ENCODE measurements at places on chromosomes 1 and 21. TPM values are rescaled to one million over a fixed set of nuclear protein-coding genes. Genes with fewer than 3 reads are reported as not detected.

Gene RNU1-1
- 3,744 TPM for total RNA-seq

Gene STIL
- total RNA-seq: 51.3 TPM

Gene S100A7A
- total RNA-seq: not detected

Gene SLC6A17
- total RNA-seq: not detected

Gene BACH1
- total RNA-seq: 22.1 TPM

Gene CRABP2
- 1.4 TPM for total RNA-seq

Gene ZZZ3
- 32.3 TPM for total RNA-seq

Gene EPHX1
- total RNA-seq: 0.85 TPM

Gene AQP10
- not detected for total RNA-seq

Gene TSPAN2
- total RNA-seq: 1.2 TPM

DNA sequence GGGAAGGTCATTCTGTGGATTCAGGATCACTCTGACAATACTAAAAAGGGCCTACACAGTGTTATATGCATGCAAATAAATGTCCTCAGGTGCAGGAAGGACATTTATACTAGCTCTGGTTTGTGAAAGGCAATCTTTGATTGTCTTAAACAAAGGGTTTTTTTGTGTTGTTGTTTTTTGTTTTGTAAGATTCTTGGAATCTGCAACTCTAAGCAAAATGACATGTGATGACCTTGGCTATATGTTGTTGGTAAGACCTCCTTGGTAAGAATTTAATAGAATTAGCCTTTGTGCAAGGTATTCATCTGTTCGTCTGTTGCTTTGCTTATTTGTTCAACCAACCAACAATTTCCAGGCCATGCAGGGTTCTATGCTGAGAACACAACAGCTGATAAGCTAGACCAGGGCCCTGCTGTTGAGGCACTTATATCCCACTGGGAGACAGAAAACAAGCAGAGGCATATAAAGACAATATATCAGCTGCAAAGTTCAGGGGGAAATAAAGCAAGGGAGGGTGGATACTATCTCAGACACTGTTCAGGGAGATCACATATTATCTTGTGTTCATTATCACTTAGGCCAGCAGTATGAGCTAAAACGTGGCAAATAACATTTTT lies 60.3 kb downstream of the FH start:
- no peak for DNase-seq

DNA sequence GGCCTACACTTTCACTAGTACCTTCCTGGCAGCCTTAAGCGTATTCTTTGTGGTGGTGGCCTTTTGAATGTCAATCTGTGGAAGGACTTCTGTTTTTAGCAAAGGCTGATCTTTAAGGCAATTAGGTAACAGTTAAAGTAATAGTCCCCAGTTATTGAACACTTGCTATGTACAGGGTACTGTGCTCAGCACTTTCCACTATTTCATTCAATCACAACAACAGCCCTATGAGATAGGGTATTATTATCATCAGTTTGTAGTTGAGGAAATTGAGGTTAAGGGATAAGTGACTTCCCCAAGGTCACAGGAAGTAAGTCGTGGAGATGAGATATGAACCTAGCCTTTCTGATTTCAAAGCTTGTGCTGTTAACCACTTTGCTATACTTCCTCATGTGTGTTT lies 185.7 kb downstream of the ST6GALNAC3 start:
- no peak for DNase-seq

GRCh38 chr1:35568975-35569395 lies 4.1 kb upstream of the TFAP2E start:
- DNase-seq: peak; percentile 77

GRCh38 chr1:107899655-107900054 lies 65.3 kb downstream of the VAV3 start:
- DNase-seq: no peak

DNA sequence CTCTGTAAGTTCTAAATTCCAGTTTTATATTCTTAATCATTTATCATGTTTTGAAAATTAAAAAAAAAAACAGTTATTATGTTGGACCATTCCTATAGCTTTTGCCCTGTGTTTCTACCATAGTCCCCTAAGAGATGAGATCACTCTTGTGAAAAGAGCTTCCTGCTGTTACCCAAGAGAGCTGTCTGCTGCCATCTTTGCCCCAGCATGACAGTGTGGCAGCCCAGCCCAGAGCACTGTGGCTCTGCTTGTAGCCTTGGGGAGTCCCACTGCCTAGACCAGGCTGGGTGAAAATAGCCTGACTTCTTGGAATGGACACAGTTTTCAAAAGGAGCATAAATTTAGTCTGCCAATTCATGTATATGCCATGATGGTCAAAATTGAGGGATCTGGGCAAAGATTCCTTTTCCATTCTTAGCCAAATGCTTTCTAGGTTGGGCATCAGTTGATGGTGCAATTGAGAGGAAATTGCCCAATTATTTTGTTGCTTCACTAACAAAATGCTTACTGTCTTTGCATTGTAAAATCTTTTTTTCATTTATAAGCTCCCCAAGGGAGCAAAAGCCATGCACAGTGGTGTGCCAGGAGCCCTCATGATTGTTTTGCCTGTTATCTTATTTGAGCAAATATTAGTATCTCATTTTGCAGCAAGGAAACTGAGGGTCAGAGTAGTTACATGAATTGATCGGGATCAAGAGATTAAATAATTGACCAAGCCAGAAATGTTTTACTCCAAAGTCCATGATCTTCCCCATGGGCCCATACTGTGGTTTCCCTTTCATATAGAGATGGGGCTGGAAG lies 72.8 kb downstream of the ETS2 start:
- DNase-seq: no peak

DNA sequence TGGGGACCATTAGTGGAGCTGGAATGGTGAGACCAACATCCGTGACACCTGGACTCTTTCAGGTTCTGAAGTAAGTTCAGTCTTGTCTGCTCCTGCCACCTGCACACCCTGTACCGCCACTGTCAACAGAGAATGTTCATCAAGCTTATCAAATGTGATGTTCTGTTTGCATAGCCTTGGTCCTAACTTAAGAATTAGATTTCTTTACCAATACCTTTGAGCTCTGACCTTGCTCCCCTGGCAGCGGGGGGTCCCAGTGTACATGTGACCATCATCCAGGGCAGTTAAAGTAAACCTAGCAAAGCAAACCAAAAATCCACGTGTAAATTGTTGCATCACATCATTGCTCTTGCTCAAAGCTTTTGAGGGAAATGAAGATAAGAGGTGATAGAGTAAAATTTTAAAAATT lies 14.5 kb downstream of the SLC25A33 start:
- DNase-seq: no peak

GRCh38 chr1:222390181-222390580 lies 157.7 kb downstream of the HHIPL2 start:
- DNase-seq: no peak

DNA sequence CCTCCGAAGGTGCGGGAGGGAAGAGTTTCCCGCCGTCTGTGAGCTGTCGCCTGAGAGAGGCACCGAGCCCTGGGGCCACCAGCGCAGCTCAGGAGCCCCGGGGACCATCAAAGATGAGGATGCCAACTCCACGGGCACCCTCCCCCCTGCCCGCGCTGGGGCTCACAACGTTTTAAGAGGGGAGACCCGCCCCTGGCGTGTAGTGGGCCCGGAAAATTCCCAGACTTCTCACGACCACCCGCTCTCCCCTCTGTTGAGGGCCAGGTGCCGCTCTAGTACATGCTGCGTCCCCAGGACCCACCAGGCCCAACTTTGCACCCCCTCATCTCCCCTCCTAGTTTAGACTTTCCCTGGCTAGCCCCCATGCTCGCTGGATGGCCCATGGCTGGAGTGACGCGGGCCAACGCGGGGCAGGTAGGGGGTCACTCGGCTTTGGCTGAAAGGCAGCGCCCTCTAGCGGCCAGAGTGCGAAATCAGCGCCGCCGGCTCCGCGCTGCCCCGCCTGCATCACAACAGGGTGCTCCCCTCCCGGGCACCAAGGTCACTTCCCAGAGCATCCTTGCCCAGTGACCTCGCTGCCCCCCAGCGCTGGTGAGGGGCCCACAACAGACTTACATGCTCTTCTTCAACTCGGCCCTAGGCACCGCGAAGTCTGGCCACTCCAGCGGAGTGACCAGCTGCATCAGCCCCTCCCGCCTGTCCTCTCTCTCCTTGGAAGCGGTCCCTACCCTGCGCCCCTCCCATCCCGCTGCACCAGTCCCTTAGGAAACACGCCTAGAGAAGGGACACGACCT lies 1.8 kb downstream of the CD160 start:
- DNase-seq: peak; percentile 82

- no peak for DNase-seq
These were observed 84.5 kb downstream of the CC2D1B start for GRCh38 chr1:52281518-52281917.

- DNase-seq: no peak
These were observed 85.5 kb downstream of the VWA5B1 start for GRCh38 chr1:20376171-20376570.

- DNase-seq: no peak
These were observed 829 bp downstream of the ADAR start for GRCh38 chr1:154607106-154607608.

DNA sequence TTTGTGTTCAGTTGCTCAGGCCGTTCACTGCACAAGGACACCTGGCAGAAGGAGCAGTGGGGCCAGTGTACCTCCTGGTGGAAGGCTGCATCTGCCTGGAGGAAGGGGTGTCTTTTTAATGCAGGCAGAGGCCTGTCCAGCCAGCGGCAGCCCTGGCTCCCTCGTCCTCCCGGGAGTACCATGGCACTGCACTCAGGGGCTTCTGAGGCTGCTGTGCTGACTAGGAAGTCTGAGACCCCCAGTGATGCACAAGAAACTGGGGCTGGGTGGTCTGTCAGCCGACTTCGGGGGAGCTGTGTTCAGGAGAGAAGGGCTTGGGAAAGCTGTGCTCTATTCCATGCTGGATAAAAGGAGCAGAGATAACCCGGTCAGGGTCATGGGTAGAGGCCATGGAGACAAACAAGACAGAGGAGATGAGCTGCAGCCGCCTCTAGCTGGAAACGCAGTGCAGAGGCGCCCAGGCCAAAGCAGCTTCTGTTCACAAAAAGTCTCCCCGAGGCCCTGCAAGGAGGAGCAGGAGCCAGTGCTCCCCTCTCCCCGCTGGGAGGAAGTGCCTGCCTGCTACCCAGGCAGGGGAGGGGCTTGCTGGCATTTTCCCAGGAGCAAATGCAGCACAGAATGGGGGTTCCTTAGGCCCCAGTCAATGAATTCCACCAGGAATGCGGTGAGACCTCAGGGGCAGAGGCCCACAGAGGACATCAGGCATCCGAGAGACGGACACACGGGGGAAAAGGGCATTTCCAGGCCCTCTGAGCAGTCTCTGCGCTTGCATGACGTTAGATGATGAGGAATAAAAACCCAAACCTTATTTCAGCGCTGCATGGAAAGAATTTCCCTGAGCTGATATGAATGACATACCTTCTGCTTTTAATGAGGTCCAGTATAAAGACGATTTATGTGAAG lies 17.2 kb upstream of the C2CD2 start:
- DNase-seq: peak; percentile 33

- DNase-seq: no peak
These were observed 808 bp upstream of the SERINC2 start for GRCh38 chr1:31412205-31412604.
